ENCODE measurements at places on chromosomes 2 and 18.

DNA sequence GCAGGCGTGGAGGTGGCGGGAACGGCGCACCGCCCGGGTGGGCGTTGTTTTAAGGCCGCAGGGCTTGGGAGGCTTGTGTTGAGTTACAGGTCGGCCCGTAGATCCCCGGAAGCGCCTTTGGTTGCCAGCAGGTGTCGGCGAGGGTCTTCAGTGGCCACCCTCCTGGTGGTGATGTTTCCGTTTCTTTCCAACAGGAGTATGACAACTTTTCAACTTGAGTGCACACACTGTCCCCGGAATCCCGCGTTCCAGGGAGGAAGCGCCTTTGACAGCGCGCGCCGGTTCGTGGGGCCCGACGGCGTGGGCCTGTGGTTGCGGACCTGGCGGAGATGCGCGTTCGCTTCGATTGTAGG, 1.0 kb upstream of the HDAC4 start:
- DNase-seq = no peak

DNA sequence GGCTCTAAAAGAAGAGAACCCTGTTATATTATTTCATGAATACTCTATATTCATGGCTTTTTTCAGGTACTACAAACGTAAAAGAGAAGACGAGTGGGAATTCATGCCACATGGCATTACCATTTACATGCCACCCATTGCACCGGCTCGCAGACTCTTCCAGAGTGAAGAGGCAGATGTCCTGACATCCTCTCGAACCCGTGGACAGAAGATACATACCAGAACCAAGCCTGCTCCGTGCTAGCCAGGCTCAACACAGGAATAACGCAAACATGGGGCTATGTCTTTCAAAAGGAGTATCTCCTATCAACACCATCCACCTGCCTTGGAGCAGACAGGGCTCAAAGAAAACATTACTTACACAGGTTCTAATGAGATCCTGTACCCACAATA, 168.8 kb downstream of the THADA start:
- no peak for DNase-seq

DNA sequence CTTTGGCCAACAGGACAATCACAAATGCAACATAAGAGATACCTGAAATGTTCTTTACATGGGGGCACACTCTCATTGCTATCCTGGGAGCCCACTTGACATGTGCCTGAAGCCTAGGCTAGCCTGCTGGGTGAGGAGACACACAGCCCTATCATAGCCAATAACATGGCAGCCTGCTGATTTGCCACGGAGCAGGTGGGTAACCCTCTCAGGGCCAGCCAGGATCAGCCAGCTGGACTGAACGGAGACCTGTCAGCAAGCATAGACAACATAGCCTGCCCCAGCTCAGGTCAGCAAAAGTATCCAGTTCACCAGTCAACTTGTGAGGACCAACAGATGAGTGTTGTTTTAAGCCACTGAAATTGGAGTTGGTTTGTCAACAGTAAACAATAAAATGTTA, 566.5 kb downstream of the DCDC2C start:
- no peak for DNase-seq

DNA sequence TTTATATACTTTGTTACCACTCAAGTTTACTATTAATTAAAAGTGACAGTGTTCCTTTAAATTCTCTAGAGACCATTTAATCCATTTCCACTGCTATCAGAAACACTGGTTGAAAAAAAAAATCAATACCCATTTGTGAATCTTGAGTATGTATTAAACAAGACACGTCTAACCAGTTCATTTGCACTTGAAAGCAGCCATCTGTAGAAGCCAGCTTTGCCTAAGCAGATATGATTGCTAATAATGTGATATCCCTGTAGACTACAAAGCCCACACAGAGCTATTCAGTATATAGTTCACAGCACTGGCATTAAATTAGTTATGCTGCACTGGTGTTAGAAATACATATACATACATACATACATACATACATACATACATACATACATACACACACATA, 111.8 kb upstream of the SP3 start:
- no peak for DNase-seq

DNA sequence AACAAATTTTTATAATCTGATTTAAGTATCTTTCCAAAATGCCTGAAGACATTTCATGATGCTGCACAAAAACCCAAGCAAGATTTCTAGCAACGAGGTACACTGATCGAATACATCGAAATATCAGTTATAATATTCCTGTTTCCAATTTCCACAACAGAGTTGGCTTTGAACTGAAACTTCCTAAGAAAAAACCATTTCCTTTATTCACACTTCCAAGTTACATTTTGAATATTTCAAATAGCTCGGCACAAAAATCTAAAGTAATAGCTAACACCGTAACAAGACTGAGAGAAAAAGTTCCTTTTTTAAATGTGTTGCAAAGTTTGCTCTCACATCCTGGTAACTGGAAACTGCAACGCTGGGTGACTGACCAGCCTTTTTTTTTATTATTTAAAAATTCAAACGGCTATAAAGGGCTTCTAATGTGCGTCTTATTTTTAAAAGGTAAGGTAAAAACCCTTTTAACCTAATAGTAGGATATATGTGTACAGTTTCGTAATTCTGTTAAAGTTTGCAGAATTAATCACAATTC, 1.7 kb downstream of the HNRNPLL start:
- no peak for DNase-seq

DNA sequence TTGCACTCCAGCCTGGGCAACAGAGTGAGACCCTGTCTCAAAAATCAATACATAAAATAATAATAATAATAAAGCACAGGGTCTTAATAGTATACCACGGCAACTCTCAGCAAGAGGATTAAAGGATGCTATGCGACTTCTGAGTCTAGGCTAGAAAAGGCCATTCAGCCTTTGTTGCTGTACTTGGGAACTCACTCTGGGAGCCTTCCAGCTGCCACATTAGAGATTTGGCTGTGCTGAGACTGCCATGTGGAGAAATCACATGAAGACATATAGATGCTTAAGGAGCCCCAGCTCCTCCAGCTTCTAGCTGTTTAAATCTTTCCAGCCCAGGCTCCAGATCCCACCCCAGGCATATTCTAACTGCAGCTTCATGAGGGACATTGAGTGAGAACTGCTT, 8.2 kb upstream of the TANC1 start:
- no peak for DNase-seq

GRCh38 chr18:59917422-59917821, 17.6 kb downstream of the PMAIP1 start:
- no peak for DNase-seq

GRCh38 chr2:7785700-7786099, 868.5 kb downstream of the RNF144A start:
- DNase-seq = no peak

DNA sequence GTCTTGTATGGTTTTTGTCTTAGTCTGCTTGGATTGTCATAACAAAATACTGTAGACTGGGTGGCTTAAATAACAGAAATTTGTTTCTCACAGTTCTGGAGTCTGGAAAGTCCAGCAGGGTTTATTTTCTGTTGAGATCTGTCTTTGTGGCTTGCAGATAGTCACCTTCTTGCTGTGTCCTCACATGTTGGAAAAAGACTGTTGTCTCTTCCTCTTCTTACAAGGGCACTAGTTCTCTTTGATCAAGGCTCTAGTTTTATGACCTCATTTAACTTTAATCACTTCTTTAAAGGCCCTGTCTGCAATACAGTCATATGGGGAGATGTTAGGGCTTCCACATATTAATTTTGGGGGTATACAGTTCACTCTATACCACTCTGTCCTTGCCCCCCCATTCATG, 56.5 kb downstream of the NBEAL1 start:
- no peak for DNase-seq

DNA sequence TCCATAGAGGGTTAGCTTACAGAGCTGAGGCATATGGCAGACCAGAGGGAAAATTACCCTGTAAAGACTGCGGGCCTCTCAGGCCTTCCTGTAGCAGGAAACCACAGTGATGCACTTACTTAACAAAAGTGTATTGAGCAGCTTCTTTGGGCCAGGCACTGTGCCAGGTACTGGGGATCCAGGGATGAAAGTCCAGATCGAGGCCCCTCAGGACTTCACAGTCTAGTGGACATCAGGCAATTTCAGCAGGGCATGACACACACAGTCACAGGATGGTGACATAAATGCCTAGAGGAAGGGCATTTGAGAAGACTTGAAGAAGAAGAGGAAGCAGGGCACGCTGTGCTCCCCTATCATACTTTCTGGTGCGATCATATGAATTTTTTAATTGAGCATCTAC, 71.7 kb downstream of the MARCO start:
- DNase-seq = no peak

DNA sequence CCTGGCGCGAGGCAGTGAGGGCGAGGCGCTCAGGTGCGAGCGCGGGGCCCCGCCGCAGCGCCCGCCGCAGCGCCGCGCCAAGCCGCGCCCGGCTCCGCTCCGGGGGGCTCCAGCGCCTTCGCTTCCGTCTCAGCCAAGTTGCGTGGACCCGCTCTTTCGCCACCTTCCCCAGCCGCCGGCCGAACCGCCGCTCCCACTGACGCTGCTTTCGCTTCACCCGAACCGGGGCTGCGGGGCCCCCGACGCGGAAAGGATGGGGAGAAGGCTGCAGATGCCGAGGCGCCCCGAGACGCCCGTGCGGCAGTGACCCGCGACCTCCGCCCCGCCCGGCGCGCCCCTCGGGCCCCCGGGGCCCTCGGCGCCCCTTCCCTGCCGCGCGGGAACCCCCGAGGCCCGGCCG, 328 bp upstream of the INHBB start:
- DNase-seq = no peak

DNA sequence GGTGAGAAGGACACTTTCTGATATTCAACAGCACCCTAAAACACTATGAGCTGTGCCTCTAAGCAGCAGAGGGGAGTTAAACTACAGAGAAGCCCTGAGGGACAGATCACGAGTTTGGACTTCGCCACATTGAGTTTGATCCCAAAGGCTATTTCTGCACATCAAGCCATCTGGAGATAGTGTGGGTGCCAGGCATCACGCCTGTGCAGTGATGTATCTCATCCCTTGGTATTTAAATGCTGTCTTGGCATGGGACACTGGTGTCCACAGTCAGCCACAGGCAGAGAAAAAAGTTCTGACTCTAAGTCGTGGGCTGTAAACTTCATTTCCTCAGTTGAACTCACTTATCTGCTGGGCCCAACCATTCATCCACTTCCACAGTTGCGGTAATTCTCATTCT, 742.3 kb upstream of the CELF4 start:
- no peak for DNase-seq

DNA sequence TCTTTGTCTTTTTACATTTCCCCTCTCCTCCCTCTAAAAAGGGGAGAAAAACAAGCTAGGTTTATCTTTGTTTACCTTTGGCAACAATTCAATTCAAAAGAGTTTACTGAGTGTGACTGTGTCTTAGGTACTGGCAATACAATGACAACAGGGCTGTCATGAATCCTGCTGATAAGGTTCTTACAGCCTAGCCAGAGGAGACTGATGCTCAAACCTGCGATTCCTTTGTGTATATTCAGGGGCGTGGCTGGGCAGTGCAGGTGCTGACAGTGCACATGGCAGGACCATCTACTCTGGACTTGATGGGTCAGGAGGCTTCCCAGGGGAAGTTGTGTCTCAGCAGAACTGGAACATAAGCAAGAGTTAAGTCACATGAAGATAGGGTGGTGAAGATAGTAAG, 23.2 kb upstream of the TTN start:
- no peak for DNase-seq

DNA sequence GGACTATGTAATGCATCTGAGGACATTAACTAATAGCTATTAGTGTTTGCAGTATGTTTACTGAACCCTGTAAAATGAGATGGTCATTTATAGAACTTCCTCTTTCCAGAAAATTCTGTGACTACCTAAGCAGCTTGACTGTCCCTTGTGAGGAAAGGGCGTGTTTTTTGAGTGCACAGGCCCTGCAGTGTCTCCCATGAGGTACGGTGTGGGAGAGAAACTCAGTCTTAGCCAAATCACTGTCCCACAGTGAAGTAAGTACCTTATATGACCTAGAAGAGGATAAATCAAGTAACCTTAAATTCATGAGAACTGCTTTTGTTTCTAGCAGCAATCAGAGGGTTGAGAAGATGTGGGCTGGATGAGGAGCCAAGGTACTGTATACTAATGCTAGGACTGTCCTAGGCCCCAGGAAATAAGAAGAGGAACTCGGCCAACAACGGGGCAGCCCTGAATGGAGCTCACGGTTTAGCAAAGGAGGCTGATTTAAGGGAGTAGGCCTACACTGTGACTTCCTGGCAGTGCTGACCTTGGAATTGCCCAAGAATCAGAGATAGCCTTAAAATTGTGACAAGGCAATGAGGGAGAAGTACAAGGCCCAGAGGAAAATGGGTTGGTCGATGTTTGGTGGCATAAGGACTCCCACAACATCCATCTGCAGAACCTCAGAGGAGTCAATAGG, 103.5 kb upstream of the CTAGE1 start:
- no peak for DNase-seq

DNA sequence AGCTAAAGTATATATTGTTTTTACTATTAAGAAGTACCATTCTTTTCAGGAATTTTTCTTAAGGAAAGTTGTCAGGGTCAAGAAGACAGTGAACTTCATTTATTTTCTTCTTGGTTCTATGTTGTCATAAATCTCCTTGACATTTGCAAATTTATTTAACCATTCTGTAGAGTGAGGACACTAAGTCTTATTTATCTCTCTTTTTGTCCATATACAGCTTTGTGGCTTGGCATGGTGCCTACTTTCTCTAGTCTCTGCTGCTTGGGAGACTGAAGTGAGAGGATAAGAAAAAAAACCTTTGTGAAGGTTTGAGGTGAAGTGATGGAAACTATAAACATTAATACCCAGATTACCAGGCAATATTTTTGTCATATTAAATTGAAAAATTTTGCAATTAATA, 1389.4 kb downstream of the SUCLG1 start:
- DNase-seq = no peak

DNA sequence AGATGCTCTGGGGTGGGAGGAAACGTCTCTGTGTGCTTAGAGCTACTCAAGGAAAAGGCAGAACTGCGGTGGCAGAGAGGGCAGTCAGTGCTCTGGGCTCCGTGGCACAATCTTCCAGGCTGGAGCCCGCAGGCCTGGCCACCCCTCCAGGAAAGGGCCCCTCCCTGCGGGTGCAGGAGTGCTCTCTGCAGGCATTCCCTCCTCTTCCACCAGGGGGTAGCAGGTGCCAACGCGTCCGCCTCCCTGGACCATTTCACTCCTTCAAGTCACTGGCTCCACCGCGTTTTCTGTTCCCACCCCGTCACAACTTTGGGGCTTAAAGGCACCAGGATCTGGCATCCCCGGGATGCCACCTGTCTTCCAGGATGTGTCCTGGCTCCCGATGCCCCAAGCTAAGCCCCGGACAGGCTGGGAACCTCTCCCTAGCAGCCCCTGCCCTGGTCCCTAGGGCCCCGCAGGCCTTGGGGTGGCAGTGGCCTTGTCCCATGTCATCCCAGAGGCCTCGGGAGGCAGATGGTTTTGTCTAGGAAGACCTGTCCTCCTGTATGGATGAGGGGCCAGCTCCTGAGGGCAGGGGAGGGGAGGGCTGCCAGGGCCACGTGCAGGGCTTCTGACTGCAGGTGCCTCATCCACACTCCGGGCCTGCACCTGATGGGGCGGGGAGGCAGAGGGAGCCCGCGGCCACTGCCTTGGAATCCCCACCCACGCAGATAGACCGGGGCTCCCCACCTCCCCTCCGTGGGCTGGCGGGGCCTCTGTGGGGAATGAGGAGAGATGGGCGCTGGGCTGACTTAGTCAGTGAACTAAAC, 26.4 kb downstream of the KCNIP3 start:
- DNase-seq = no peak

- no peak for DNase-seq
These were observed 513.9 kb upstream of the MEX3C start for GRCh38 chr18:51711298-51711889.
